Ovary (tissue), 10 donors: ENCODE measurements at places on chromosomes 6 and 20. TPM values are rescaled to one million over a fixed set of nuclear protein-coding genes. Genes with fewer than 3 reads are reported as not detected.

- DNase-seq = peak; percentile 55
Observed at GRCh38 chr6:31042806-31043205, 32.5 kb downstream of the MUC22 start.

DNA sequence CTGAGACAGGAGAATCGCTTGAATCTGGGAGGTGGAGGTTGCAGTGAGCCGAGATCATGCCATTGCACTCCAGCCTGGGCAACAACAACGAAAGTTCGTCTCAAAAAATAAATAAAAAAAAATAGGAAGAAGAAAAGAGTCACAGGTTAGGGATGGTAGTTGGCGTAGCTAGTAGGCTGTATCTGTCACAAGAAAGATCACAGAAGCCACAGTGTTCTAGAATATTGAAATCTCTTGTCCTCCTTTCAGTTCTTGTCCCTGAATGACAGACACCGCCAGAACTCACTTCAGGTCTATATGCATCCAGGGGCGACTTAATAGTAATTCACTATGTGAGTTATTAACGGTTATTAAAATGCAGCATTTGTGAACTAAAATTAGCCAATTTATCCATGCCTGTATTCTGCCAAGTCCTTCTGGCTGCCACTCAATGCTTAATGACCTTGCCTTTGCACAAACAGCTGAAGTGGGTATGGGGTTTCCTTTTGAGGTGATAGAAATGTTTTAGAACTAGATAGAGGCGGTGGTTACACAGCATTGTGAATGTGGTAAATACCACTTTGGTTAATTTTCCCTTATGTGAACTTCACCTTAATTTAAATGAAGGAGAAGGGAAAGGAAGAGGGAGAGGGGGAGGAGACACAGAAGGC lies 41.3 kb upstream of the ZMYND8 start:
- no peak for DNase-seq

DNA sequence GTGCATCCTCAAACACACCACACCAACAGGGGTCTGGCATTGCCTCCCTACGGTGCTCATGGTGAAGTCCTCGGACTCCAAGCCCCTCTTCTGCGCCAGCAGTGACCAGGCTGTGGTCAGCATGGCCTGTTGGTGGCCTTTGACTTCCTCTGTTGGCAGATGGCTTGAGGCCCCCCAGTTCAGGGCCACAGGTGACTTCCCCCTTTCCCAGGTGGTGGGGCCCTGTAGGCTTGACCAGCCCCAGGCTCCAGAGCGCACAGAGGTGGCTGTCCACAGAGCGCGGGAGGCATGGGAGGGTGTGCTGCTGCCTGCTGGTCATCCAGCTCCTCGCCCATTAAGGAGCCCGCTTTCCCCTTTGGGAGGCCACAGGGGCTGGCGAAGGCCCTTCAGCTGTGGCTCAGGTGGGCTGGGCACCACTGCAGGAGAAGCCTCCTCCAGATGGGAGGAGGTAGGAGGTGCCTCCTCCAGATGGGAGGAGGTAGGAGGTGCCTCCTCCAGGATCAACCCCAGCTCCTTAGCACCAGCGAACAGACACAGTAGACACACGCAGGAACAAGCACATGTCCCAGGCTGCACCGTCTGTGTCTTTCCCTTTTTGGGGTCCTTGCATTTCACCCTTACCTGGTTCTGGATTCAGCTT lies 52.1 kb upstream of the BHLHE23 start:
- DNase-seq = no peak

DNA sequence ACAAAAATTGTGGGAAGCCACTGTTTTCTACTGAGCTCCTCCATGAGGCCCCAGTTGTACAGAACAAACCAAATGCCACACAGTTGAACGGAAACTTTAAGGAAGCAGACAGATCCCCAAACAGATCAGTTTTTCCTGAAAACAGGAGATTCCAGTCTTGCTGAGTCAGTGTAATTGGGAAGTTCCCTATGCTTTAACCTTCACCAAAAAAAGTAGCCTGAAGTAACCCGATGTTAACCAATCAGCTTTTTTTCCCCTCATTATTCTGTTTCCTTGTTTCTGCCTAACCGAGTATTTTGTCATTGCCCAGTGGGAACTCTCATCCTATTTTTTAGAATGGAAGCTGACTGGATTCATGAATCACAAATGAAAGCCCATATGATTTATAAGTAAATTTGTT lies 36.7 kb downstream of the MARCKS start:
- no peak for DNase-seq

DNA sequence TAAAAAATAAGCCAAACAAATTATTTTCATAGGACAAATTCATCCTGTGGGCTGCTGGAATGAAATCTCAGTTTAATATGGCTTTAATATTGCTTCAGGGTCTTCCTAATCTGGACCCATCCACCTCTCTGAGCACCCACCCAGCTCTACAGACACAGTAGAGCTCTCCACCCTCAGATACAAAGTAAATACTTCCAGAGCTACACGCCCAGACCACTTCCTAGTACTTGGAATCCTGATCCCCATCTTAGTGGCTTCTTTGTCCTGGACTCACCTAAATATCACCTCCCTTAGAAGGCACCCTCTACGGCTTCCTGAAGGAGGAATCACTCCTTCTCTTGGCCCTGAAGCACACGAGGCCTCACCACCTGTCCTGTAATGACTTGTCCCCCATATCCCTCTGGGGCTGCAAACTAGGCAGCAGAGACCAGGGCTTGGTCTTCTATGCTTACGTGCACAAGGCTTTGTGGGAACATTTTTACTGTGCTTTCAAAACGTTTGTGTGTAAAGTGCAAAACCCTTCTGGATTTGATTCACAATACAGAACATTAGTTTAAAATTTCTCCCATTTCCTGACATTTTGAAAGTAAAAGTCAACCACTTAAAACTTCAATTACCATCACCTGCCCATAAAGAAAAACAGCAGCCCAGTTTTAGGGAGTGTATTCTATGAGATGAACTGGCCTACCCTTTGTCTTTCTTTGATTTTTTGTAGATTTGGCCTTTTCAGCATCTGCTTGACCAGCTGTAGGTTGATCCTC lies 2.4 kb downstream of the CTCFL start:
- no peak for DNase-seq

DNA sequence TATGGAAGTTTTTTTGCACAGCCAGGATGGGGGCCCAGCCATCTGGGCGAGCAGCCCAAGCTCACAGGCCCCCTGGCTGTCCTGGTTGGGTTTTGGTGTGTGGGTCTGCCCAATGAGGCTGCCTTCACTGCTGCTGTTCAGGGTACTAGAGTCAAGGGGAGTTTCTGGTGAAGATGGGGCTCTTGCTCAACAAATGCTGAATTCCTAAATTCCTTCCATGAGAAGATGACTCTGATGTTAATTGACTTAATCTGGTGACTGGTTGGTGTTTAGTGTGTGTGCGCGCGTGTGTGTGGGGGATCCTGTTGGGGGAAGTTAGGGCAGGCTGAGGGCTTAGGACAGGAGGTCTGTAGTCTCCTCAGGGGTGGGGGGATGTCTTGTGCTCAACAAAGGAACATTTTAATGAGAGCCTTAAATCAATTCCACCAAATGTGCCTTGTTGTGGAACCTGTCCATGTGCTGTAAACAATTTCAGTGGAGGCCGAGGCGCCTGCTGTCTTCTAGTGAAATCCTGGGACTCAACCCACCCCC lies 1.9 kb downstream of the PTK7 start:
- DNase-seq = no peak

The KCNQ5 gene
- total RNA-seq = 0.80 TPM

The ENPP1 gene
- 23.0 TPM for total RNA-seq

The CST4 gene
- not detected for total RNA-seq

The NR2E1 gene
- not detected for total RNA-seq

The MYLK4 gene
- 0.50 TPM for total RNA-seq
